ENCODE measurements at places on chromosomes 2 and 18.

GRCh38 chr18:31072175-31072574, 29.6 kb upstream of the DSC3 start:
- DNase-seq, result no peak

DNA sequence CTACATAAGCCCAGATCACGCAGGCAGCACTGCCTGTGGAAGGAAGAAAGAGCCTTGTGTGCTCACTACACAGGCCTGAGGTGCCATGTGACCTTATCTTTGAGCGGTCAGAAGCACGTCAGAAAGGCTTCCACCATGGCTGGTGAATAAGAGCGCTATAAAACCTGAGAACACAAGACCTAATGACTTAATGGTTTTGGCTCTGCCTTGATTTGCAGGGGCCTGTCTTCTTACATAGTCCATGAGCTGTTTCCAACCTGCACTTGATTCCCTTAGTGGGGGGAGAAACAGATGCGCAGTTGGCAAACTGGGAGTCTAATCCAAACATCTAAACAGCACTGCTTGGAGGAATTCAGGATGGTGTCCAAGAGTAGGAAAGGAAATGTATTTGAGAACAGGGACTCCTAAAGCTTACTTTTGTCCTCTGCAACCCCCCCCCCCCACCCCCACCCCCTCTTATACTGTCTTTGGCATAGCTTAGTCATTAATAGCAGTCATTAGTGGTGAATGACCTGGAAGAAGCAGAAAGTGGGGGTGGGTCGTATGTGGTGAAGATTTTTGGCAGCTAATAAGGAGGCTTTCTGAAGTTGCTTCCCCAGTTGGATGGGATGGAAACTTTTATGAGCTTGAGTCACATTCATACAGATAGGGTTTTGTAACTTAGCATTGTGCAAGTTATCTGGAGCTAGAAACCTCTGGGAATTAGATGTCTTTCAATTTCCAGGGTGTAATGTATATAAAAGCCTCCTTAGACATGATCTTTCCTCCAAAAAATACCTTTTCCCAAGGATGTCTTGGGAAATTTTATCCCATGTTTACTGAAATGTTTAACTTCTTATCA, 454.1 kb downstream of the MEIS1 start:
- DNase-seq, result no peak

DNA sequence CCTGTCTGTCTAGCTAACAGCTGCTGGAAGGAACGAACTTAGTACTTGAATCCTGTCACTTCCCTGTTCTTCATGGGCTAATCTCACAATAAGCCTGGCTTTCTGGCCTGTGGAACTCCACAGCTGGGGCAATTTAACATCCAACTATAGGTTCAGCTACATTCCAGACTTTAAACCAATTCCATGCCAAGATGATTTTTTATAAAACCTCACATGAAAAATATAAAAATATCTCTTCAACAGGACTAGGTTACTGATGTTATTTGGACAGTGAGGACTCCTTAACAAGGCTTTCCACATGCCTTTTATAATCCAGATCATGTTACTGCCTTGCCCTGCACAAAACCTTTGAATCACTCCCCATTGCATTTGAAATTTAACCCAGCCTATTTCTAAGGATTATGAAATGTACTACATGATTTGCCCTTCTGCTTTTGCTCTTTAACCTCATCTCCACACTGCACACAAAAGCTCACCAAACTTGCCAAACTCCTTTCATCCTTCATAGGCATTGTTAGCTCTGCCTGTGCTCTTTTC, 863.2 kb upstream of the CHAC2 start:
- DNase-seq, result no peak

DNA sequence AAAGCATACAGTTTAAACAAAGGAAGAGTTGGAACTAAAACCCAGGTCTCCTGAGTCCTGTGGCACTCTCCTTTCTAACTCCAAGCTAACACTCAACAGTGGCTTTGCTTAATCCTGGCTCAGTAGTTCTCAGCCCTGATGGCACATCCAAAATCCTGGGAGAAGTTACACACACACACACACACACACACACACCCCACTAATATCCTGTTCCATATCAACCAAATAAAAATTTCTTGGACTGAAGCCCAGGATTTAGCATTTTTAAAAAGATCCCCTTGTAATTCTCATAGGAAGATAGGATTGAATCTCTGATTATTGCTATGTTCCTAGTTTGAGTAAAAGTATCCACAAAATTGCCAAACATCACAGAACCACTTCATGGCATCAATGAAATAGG, 136.1 kb upstream of the RIOK3 start:
- no peak for DNase-seq

DNA sequence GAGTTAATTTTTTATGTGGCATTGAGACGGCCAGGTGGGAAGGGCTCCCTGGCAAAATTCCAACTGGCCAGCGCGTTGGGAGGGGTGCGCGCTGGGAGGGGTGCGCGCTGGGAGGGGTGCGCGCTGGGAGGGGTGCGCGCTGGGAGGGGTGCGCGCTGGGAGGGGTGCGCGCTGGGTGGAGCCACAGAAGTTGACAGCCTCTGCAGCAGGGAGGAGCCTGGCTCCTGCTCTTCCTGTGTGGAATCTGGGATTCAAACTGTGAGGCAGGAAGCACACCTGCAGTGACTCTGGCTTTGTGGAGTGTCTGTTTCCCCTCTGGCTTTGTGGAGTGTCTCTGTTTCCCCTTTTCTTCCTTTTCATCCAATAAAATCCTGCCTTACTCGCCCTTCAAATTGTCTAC, 147.9 kb upstream of the CBLN2 start:
- no peak for DNase-seq
